Parietal lobe (tissue), 2 donors: ENCODE measurements at places on chromosomes 4 and X. TPM values are rescaled to one million over a fixed set of nuclear protein-coding genes. Genes with fewer than 3 reads are reported as not detected.

IBSP gene
- total RNA-seq = not detected

CSN1S1 gene
- total RNA-seq = not detected

ZFYVE28 gene
- 7.8 TPM for total RNA-seq

OCRL gene
- 31.9 TPM for total RNA-seq

FDCSP gene
- total RNA-seq = not detected

SYP gene
- 121 TPM for total RNA-seq

STAP1 gene
- total RNA-seq = not detected

MTTP gene
- total RNA-seq = 1.3 TPM

TCEAL9 gene
- total RNA-seq = 29.7 TPM

RIPPLY1 gene
- total RNA-seq = not detected

CSAG1 gene
- not detected for total RNA-seq

SHROOM3 gene
- 32.9 TPM for total RNA-seq

HPGDS gene
- total RNA-seq = 1.3 TPM

PIN4 gene
- 23.2 TPM for total RNA-seq

EDNRA gene
- 11.0 TPM for total RNA-seq

NCAPG gene
- total RNA-seq = 13.8 TPM

SASH3 gene
- total RNA-seq = 0.94 TPM

TSPAN5 gene
- total RNA-seq = 87.3 TPM

RNF212 gene
- total RNA-seq = 4.4 TPM

ADGRG4 gene
- total RNA-seq = not detected

REPS2 gene
- 24.4 TPM for total RNA-seq

PAGE2 gene
- not detected for total RNA-seq

MTNR1A gene
- 0.63 TPM for total RNA-seq

NUDT6 gene
- 11.3 TPM for total RNA-seq

DUX4 gene
- total RNA-seq = not detected

BTK gene
- total RNA-seq = 0.94 TPM

MAGEB2 gene
- total RNA-seq = not detected

EOLA2 gene
- 19.4 TPM for total RNA-seq

RASL11B gene
- total RNA-seq = 20.3 TPM

FAT4 gene
- total RNA-seq = 162 TPM

GAGE13 gene
- total RNA-seq = not detected

HAND2 gene
- total RNA-seq = not detected

ADH7 gene
- not detected for total RNA-seq
